ENCODE measurements at places on chromosomes 1 and 21.

DNA sequence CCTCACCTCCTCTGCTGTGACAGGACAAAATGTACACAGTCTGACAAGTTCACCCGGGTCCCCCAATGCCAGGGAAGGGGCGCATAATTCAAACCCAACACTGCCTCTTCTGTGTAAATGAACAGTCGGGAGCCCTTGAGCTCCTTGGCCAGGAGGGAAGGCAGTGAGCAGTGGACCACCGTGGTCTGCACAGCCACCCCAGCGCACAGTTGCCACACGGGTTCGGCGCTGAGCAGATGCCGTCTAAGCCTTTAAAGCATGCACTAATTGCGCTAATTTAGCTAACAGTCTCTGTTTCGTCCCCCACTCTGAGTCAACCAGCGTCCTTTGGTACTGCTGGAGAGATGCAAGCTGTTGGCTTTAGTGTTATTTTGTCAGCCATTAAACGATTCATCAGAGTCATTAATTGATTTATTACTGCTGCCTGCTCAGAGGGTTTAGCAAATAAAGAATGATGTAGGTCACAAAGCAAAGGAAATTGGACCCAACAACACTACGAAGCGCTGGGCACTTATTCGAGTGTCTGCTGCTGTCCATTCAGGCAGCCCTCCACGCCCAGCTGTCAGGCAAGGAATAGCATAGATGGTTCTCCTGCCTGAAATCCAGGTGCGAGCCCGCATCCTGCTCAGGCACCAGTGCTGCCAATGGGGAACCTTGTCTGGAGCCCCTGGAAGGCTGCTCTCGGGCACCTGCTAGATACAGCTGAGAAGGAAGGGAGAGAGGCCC is 91.5 kb downstream of the MRPL37 start:
- DNase-seq: no peak

DNA sequence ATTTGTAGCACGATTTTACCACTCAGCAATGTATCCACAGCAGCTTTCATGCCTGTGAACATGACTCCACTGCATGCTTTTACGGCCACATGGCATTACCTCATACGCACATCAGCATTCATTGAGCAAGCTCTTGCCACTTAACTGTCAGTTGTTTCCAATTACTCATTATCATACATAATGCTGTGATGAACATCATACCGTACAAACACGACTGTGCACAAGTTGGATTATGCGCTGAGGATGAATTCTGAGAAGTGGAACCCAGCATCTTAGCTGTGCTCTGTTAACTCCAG is 9.6 kb downstream of the UMODL1 start:
- no peak for DNase-seq

DNA sequence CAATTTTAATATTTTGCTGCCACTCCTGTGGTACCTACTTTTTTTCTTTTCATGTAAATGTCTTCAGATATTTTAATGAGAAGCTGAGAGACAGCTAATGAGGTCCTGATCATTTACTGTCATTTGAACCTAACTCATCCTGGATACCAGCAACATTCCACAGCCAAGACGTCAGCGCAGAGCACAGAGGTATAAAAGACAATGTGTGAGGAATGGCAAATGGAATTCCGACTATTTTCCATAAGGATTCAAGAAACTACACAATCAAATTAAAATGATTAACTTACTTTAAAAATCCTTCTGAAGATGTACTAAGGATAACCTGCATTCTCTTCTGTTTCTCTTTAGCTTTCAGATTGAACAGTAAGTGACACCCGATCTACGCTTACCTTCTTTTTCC is 38.8 kb downstream of the HEATR1 start:
- DNase-seq: no peak

DNA sequence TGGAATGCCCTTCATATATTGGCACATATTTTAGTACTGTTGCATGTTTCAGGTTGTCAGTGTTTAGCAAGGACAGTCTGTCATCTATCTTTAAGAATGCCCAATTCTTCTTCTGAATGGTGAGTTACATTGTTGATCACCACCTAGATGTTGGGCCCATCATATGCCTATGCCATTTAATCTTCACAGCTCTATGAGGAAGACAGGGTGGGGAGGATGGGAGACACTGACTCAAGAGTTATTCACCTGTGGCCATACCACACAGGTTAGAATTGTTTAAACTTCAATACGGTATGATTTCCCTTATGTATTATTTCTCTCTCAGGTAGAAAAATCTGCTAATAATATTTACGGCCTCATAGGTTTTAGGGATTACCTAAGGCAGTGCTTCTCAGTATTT is 44.8 kb downstream of the MPZL1 start:
- DNase-seq: no peak
